Activated CD4-positive, alpha-beta T cell treated with anti-CD3 and anti-CD28 coated beads, Interleukin-2, amount 50 U/mL, for 48 hours (primary cell): ENCODE measurements at places on chromosomes 12 and 14.

GRCh38 chr12:66903782-66904396 lies 225.0 kb upstream of the GRIP1 start:
- DNase-seq = no peak

DNA sequence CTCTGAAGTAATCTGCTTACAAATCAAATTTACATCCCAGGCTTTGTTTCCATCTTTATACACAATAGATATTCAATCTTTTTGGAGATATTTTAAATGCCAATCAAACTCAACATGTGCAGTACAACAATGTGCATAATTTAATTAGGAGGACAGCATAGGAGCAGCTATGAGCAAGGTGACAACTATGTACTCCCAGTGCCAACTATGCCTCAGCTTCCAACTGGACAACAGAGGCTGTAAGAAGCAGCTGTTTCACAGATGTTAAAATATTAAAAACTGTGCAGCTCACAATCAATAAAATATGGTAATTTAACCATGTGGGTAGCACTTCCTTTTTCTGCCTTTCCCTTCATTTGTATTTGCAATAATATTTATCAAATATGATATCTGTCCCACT lies 99.9 kb downstream of the ST8SIA1 start:
- no peak for DNase-seq

DNA sequence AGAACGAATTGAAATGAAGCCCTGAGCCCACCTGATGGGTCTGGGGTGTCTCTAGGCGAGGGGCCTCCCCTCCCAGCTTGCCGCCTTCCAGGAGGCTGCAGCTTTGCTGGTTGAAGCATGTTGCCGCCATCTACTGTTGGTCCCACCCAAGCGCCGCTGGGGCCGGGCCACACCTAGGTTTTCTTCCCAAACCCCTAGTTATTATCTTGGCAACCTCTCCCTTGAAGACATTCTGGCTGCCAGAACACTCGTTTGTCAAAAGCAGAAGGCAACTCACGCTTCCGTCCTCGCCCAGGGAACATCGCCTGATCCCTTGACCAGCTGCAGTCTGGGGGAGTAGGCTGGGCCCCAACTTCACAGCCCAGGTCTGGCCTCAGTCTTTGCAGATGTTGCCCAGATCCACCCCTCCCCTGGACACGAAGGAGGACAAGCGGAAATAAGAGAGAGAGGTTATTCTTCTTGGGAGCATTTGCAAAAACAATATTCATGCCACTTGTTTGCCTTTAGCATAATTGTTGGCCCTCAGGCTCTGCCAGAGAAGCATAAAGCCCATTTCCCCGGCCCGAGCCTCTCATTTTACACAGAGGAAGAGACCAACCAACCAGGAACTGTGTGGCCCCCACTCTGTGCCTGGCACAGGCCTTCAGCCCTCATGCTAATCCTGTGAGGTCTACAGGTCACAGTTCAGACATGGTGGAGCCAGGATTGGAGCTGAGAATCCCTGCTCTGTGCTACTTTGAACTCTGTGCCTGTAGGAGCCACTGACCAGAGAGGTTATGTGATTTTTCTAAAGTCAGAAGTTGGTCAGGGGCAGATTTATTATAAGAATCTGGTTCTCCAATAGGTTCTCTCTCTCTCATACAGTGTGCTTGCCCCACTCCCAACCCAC lies 6.8 kb downstream of the EMP1 start:
- DNase-seq = peak; percentile 32

GRCh38 chr12:26331960-26332359 lies 136.6 kb downstream of the SSPN start:
- DNase-seq = no peak

GRCh38 chr14:67557118-67557517 lies 24.0 kb downstream of the PLEKHH1 start:
- no peak for DNase-seq

DNA sequence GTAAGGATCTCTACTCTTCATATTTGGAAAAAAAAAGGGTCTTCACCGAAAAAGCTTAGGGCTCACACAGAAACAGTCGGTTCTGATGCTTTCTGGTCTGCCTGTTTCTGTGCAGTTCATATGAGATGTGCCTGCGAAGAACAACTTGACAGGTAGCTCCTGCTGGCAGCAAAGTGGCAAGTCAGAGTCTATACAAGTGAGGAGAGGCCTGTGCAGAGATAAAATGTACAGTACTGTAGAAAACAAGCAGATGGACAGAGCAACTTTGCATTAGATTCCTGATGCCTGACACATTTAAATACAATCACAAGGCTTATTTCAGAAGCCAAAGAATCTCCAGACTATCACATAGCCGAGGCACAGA lies 936.0 kb downstream of the DIO2 start:
- no peak for DNase-seq

DNA sequence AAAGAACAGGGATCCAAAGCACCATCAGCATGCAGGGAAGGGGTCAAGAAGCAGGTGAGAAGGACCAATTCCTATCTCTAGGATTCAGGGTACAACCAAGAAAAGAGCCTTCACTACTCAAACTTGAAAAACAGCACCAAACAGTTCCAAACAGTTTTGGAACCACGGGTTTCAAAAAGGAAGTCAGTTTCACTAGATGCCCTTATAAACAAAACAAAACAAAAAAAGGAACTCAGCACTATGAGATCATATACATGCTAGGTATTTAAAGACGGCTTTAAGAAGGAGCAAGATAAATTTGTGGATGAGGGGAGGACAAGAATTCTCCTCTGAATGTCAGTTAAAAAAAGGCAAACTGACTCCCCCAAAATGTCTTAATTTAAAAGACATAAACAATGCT lies 6.0 kb downstream of the INSM2 start:
- DNase-seq = no peak

GRCh38 chr12:19867970-19868369 lies 428.7 kb downstream of the AEBP2 start:
- DNase-seq = no peak

GRCh38 chr12:120692524-120693033 lies 5.6 kb downstream of the MLEC start:
- no peak for DNase-seq

- DNase-seq = no peak
Observed at GRCh38 chr12:8784290-8784888, 38.0 kb upstream of the A2ML1 start.

GRCh38 chr14:25108959-25109358 lies 59.0 kb upstream of the STXBP6 start:
- DNase-seq = no peak

DNA sequence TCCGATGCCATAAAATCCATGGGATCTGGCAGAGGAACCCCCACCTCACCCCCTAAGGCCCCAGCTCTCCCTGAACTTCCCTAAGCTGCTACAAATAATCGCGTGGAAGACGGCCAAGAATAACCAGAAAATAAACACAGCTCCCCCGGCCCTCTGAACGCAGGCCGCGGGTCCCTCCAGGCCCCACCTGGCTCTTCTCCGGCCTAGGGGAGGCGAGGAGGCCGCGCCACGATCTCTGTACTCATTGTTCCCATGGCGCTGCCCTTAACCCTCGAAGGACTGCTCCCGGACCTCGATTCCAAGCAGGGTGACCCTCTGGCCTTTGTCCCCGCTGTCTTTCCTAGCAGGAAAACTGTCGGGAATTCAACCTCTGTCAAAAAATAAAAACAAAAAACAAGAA lies 33.9 kb upstream of the TBX5 start:
- DNase-seq = no peak

DNA sequence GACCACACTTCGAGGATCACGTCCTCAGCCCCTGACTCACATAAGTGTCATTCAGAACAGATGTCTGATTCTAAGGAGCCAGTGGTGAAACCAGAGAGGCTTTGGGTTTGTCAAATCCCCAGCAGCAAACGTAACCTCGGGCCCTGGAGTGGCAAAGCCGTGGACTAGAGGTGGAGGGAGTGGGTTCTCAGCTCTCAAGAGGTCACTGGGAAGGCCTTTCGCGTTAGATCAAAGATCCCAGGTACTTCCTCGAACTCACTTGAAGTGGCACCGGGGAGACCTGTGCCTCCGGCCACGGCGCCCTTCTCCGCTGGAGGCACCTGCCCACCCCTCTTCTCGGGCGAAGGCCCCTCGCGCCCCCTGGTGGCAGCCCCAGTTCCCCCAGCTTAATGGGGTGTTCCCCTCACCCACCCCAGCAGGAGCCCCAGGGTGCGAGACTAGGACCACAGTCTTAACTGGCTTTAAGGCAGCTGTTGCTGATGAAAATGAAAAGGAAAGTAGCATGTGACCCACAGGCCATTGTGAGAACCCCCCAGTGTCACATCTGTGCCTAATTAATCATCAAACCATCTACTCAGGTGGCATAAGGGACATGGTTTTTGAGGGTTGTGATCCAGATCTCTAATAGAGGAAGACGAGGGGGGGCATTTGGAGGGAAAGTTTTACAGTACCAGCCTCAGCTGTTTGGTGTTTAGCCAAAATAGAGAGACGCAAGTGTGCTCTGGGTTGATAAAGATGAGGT lies 672 bp upstream of the ESR2 start:
- DNase-seq = peak; percentile 92

GRCh38 chr14:53016491-53016890 lies 65.6 kb upstream of the FERMT2 start:
- DNase-seq = no peak

DNA sequence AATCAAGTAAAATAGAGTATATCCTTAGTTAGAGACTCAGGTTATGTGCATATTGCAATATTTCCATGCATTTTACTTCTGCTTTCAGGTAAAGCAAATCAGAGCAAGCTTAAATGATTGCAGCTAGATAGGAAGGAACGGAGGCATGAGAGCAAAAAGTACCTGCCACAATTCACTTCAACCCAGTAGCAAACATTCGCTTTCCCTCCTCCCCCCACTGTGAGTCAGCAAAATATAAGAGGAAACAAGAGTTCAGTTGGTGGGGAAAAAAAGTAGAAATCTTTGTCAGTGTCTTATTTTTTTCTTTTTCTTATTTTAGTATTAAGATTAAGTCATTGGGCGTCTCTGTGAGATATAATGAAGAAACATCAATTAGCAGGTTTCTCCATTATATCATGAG lies 475.4 kb downstream of the NPAS3 start:
- DNase-seq = no peak

- DNase-seq = no peak
Observed at GRCh38 chr12:124738636-124739467, 124.8 kb downstream of the SCARB1 start.

DNA sequence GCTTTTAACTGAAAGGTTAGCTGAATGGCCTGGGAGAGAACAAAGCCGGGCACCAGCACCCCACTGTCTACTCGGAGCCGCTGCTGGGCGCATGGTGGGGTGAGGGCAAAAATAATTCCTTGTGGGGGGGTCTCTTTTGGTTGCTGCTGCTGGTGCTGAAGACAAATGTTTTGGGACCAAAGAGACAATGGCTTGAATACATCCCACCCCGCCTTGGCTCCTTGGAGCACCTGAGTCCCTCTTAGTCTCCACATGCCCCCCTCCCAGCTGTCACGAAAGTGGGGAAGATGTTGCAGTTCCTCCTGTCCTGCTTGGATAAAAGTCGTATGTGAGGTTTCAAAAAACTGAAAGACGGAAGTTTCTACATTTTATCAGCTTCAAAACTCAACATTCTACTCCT lies 85.0 kb downstream of the PIWIL1 start:
- no peak for DNase-seq

DNA sequence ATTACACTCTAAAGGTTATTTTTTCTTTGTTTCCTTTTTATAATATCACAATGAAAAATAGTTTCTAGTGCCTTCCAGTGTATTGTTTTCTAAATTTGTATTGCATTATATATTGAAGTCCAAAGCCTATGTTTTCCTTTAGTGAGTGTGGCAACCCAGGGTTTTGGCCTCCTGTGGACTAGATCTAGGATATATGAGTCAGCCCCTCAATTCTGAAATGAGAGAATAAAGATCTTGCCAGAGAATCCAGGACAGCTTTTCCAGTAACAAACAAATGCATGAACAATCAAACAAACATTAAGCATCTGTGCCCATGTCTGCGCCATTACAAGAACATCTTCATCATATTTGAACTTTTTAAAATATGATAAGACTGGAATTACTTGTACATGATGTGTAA lies 70.7 kb upstream of the SSTR1 start:
- DNase-seq = no peak

GRCh38 chr14:72754949-72755348 lies 139.0 kb downstream of the DPF3 start:
- DNase-seq = no peak

GRCh38 chr12:10690906-10691305 lies 17.1 kb upstream of the STYK1 start:
- DNase-seq = no peak

- no peak for DNase-seq
Observed at GRCh38 chr12:81517296-81517695, 241.9 kb downstream of the PPFIA2 start.

DNA sequence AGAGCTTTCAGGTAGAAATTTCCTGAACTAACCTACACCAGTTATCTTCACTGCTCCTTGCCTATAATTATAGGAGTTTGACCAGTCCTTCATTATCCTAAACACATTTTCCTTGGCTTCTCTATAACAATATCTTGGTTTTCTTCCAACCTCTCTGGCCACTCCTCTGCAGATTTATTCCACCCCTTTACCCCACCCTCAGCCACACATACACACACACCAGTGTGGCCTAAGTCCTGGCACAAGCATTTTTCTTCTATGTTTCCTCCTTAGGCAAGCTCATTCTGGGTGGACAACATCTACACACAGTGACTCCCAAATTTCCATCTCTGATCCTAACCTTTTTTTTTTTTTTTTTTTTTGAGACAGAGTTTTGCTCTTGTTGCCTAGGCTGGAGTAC lies 25.1 kb downstream of the CDK17 start:
- DNase-seq = no peak

DNA sequence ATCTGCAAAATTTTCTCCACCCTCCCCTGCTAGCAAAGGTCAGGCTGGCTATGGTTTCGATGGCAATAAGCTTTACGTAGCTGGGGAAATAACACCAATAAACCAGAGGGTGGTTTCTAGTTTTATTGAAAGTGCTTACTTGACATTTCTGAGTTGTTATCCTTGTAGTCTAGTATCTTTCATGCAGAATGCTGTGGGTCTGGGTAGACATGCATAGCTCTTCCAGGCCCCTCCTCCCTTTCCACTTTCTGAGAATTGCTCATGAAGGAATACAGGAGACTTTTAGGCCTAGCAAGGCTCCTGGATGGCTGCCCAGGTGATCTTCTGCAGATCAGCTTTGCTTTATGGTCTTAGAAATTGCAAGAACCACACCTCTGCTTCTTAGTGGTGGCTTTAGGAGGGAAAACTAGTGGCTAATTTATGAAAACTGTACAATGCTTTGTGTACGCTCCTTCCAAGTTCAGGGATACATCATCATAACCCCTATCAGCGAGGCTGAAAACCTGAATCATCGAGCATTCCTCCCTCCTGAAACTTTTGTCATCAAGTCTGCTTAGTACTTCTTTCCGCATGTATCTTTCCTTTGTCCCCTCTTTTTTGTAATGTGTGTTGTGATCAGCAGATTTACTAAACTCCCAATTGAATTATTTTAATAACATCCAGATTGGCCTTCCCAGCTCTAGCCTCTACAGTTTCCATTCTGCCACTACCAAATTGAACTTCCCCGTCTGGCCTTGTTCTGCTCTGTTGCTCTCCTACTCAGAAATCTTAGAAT lies 473.0 kb downstream of the RAD51B start:
- DNase-seq = no peak
